ENCODE measurements at places on chromosomes 5 and 9.

GRCh38 chr9:87498046-87498810 is 561 bp downstream of the DAPK1 start:
- DNase-seq, result no peak

DNA sequence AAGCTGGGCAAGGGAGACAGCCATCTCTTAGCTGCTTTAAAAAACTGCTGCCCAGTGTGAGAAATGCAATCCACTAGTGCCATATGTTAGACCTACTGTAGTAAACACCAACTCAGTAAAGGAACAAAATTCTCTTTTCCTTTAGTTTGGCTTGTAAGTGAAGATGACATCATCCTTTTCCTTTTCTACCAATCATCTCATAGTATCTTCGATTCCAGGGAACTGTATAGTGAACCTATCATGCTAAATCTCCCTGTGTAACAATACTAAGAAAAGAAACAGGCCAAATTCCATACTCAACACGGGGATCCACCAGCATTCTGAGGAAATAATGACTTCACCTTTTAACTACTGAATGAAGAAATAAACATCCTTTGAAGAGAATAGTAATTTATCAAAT is 100.1 kb downstream of the RAPGEF6 start:
- no peak for DNase-seq

DNA sequence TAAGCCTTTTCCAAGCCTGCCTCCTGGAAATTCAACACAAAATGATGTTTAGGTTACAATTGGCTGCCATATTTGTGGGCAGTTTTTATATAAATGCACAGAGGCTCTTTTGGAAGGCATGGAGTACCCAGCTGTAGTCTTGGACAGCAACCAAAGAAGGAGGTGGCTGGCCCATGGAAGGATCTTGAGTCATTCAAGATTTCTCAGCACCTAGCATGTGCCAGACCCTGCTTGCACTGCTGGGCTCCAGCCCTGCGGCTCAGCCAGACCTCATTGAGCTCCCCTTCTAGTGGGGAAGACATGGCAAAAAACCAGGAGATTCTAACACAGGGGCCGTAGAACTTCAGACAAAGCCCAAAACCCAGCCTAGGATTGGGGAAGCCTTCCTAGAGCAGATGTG is 22.1 kb downstream of the JADE2 start:
- no peak for DNase-seq

DNA sequence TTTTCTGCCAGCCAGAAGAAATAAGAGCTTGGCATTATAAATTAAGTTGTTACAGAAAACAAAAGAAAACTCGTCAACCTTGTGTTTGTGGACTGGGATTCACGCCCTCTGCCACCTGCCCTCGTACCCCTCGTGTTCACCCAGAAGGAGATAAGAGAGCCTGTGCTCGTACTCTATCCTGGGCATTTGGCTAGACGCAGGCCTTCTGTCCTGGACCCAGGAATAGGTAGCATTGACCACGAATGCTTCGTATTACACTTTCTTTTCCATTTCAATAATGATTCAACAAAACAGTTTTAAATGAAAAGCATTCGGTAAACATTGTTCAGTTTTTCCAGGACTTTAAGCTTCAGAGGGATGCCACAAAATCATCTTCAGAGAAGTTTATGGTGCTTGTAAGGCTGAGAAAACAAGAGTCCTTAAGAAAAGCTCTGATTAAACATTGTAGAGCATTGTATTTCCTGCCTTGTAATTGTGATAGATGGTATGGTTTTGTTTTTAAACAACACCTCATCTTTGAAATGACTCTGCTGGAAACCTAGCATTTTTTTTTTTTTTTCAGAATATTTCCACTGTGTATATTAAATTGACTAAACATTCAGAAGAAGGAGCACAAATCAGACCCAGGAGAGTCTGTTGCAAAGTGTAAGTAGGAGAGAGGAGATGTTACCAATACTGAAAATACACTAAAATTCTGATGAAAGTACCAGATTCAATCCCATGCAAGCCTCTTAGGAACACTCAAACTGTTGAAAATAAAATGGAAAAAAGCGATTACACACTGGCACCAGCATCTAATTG is 27.6 kb downstream of the MTX3 start:
- no peak for DNase-seq

GRCh38 chr5:65815161-65815560 is 93.2 kb downstream of the NLN start:
- no peak for DNase-seq

GRCh38 chr5:113487781-113488644 is at the start of gene MCC:
Gene MCC, minus strand, starts transcription at chr5:113488453.
- DNase-seq, result no peak

All from stimulated activated CD8-positive, alpha-beta memory T cell treated with anti-CD3 and anti-CD28 coated beads, Interleukin-7, amount 100 ng/mL, for 48 hours (primary cell).